IMR-90 (cell line): ENCODE measurements at places on chromosomes 7 and 10.

- no peak for DNase-seq
Measured at GRCh38 chr10:128630787-128631252, 504.6 kb upstream of the MKI67 start.

DNA sequence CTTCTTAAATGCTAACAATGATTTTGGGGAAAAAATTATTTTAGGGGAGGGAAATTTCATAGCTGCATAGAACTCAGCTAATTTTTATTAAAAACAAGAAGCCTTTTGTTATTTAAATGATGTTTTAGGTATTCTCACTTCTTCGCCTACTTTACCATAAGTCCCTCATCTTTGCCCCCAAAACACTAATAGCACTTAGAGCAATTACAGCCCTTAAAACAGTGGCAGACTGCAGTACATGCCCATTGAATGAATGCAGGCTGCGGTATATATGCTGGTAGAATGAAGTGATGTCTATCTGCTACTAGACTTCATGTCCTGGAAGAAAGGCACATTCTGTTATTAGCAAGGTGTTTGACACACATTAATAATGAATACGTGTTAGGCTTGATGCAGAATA is 2.9 kb upstream of the SPAG6 start:
- DNase-seq: no peak

GRCh38 chr7:133060004-133060403 is 21.9 kb downstream of the CHCHD3 start:
- DNase-seq: no peak

DNA sequence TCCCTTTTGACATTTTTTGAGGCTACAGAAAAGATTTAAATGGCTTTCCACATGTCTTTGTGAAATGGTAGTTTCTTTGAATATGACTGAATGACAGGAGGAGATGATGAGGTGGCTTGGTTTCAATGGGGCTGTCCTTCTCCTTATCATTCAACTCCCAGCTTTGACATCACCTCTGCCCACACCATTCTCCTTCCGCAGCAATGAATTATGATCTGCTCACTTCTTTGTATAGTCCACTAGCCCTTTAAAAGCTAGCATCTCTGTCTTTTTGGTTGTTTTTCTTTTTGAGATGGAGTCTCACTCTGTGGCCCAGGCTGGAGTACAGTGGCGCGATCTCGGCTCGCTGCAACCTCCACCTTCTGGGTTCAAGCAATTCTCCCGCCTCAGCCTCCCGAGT is 31.7 kb downstream of the DCLRE1A start:
- no peak for DNase-seq

DNA sequence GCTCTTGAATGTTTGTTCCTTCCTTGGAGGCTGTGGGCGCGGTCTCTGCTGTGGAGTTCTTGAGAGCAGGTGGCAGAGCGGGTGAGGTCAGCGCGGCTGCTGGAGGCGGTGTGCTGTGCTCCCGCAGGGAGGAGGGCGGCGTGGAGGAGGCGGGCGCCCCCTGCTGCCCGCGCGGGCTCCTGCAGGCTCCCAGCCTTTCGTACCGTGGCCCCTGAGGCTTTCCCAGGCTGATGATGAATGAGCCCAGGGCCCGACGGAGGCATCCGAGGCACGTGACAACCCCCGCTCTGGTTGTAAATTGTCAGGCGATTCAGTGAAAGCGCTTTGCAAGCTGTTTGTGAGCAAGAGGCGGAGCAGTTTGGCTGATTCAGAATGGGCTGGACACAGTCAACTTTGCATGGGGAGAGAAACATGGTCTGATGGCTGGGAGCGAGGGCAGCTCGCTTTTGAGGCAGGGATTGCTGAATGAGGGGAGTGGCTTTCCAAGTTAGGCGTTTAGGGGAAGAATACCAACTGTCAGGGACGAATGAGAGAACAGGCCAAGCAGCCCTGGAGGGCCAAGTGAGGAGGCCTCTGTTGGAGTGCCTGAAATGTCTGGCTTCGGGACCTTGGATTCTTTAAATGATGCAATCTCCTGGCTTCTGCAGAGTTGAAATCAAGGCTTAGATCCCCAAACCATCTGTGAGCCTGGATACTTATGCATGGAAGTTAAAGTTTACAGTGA is 46.6 kb downstream of the CDHR3 start:
- peak; percentile 98 for DNase-seq

- peak; percentile 91 for DNase-seq
Measured at GRCh38 chr7:102834999-102835398, 77.8 kb upstream of the LRRC17 start.

- no peak for DNase-seq
Measured at GRCh38 chr10:60385399-60385738, 4.3 kb downstream of the ANK3 start.

DNA sequence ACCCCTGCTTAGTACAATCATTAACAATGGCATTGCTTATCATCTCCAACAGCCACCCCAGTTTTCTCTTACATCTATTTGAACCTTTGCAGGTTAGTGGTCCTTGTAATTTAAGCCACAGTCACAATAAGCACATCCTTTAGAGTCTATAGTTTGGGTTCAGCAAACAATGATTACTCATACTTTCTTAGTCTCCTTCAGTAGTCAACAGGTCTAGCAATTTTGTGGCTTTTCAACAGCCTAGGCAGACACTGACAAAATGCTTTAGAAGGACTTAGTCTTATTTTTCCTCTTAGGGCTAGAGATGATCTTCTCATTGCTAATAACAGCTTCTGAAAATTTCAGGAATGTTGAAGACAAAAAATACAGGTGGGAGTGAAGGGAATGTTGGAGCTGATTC is 32.3 kb upstream of the FAM204A start:
- DNase-seq: no peak

- DNase-seq: no peak
Measured at GRCh38 chr10:78923647-78924318, 145.0 kb upstream of the ZMIZ1 start.

- DNase-seq: no peak
Measured at GRCh38 chr7:120400806-120401455, 128.0 kb downstream of the KCND2 start.

DNA sequence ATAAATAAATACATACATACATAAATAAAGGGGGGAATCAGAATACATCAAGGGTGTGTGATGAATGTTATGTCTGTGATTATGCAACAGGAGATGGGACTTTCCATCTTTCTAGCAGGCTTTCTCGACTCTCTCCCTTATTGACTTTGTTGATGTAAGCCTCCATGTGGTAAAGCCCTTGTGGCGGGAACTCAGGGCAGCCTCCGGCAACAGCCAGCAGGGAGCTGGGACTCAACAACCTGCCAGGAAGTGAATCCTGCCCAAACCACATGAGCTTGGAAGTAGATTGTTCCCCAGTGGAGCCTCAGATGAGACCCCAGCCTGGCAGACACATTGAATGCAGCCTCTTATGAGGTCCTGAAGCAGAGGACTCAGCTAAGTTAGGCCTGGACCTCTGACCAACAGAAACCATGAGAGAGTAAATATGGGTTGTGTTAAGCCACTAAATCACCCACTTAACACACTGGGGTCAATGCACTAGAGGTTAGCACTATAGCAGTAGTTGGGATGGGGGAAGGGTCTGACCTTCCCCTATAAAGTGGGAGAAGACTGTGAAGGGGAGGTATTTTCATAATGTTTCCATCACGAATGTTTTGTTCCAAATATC is 104.0 kb downstream of the JCAD start:
- peak; percentile 51 for DNase-seq

DNA sequence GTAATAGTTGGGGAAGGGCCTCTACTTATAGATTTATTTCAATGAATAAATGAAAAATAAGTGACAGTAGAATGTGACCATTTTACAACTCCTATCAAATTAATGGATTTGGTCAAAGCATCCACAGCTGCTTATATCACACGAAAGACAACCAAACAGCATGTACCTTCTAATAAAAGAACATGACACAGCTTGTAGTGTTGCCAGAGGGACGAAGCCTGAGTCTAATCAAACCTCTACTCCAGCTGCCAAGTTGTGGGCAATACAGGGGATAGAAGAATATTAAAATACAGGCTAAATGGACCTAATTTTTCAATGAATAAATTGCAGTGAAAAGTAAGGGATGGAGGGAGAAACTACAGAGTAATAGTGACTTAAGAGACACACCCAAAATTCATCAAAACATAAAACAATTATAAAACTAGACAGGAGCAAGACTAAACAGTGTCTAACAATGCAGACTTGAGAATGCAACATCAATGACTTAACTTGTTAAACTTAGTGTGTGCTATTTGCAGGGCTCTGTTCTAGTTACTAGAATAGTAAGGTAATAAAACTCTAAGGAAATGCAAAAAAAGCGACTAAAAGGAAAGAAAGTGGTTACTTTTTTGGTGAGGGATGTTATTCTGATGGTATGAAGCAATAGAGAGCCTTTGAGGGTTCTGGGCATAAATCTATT is 853.8 kb downstream of the GRM8 start:
- DNase-seq: no peak

DNA sequence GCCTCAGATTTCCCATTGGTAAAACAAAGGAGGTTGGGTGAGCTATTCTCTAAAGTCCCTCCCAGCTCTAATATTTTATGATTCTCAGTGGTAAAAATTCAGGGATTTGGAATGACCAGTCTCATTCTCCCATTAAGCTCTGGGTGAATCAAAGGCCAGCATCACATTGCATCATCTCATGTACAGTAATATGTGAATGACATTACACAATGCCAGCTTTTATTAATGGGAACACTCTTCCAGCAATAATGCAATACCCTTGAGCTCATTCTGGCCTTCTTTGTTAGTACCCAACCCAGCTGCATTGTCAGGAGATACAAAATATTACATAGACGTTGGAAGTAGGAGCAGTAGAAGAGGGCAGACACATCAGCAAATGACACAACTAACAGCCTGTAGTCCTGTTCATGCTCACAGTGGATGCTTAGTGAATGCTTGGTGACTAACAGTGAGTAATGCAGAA is 100.0 kb upstream of the EGR2 start:
- peak; percentile 25 for DNase-seq

DNA sequence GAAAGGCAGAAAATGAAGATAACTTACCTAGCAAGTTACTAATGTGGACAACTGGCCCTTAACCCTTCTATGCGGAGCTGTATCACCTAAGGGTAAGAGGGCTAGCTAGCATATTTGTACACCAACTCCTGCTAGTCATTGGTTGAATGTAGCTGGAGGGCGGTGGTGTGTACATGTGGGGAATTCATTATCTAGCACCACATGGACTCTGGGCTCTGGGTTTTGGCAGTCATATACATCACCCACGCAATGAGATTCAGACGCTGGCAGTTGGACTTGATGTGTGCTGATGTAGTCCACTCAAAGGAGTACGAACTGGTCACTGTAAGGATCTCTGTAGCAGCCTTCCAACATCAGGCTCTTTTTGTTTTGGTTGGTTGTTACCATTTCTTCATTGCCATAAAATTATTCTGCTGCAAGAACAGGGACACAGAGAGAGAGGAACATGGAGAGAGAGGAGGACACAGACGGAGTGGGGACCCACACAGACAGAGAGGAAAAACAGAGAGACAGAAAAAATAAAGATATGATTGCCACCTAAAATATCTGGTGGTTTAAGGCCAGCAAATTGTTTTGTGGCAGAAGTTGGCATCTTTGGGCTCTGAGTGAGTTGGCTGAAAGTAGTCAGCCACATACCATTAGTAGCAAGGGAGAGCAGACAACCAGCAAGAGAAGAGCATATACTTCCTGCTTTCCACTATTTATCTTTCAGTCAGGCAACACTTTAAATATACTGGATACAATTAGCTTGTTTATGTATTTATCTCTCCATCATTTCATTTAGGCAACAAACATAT is 76.7 kb upstream of the MTPN start:
- no peak for DNase-seq

- no peak for DNase-seq
Measured at GRCh38 chr7:42606193-42606905, 305.5 kb downstream of the C7orf25 start.

DNA sequence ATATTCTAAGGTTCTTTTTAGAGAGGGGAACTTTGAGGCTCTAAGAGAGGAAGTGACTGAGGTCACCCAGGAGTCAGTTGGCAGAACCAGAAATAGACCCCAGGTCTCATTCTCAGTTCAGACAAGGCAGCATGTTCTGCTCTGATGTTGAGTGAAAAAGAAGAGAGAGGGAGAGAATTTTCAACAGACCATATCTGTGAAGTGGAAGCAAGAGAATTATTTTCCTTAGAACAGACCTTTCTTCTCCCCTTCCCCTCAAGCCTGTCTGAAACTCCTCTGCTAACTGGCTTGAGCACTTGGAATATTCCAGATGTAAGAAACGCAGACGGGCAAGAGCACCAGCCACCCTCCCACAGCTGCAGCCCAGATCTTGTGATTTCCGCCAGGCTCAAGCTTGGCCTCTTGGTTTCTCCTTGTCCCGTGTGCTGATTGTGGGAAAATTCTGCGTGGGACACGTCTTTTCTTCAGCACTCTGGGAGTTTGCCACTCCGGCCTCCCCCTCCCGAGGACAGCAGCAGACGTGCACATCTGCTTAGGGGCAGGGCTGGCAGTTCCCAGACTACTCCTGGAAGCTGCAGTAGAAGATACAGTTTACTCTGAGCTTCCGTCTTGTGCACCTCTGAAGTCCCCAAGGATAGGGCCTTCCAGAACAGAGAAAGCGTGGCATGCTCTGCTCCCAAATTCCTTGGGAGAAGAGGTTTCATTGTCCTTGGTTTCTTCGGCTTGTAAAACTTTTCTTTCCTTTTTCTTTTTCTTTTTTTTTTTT is 22.7 kb upstream of the IKZF1 start:
- no peak for DNase-seq

DNA sequence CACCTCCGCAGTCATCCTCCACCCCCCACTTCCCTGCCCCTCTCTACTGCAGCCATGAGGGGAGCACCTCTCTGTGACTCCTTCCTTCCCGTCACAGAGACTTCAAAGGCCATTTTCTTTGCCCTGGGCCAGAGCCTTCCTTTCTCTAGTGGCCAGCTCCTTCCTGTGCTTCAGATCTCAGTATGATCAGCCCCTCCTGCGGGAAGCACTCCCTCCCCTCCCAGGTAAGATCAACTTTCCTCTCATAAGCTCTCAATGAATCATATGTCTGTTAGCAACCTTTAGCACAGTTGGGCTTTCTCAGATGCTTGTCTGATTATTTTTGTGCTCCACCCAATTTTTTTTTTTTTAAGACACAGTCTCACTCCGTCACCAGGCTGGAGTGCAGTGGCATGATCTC is 241.0 kb upstream of the PRSS1 start:
- DNase-seq: no peak

DNA sequence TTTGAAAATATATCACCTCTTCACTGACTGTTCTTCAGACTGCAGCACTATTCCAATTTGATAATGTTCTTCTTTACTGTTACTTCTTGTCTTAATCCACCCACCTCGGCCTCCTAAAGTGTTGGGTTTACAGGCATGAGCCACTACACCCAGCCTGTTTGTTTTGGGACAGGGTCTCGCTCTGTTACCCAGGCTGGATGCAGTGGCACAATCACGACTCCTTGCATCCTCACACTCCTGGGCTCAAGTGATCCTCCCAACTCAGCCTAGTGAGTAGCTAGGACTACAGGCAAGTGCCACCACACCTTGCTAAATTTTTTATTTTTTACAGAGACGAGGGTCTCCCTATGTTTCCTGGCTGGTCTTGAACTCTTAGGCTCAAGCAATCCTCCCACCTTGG is 77.9 kb downstream of the NDUFB2 start:
- no peak for DNase-seq

GRCh38 chr7:128425850-128426249 is 16.1 kb upstream of the IMPDH1 start:
- peak; percentile 52 for DNase-seq
